Inflammatory macrophage treated with lipopolysaccharide for 4 hours (primary cell): ENCODE measurements at places on chromosomes 3 and 15.

GRCh38 chr3:107969994-107970819 lies 120.6 kb downstream of the CD47 start:
- DNase-seq: peak; percentile 81

DNA sequence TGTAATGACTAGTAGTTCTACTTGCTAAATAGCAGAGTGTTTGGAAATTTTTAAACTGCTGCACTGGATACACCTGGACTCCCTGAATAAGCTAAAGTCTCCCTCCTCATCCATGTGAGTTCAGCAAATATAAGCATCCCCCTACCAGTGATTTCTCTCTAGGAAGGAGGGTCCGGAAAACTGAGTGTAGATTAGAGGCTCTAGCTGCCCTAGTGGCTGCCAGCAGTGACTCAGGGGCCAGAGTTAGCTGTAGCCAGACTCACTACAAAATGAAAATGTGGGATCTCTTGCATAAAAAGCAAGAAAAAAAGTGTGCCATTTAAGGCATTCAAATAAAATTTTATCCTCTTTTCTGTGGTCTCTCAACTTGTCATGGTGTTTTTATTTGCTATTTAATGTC lies 485.0 kb upstream of the ATP11B start:
- DNase-seq: no peak

DNA sequence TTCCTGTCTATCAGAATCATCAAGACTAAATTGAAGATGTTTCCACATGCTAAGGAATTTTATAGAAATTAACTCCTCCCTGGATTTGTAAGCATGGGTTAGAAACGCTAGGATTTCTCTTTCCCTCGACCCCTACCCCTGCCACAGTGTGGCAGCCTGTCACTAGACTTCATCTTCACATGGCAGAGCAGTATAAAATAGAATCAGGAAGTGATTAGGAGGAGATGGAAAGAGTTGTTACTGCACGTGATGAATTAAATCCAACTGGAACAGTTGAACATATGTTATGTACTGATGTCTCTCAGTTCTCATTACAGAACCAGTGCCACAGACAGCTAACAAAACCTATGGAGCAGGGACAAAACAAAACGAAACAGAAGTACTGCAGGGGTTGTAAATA lies 130.0 kb upstream of the BNIP2 start:
- DNase-seq: no peak

DNA sequence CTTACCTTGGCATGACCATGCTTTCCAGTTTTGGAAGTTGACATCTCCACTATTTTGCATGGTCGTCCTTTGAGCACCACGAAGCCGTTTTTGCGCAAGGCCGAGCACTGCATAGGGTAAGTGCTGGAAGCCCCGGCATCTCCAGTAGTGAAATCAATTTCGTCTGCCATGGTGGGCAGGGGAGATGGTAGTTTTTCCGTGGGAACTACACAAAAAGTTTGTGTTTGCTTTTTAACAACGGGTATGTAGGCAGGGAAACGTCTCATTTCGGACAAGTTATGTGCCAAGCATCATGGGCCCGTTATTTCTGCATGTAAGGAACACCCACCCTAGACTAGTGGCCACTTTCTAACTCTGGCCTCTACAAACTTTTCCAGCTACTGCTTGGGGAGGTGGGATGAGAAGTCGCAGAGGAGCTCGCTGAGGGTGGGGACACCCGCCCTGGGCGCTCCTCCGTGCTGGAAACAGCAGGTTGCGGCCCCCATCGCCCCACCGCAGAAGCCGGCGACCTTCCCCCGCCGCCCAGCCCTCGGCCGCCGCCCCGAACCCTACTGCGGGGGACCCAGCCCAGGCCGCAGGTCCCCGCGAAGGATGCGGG lies 701 bp downstream of the EIF5A2 start:
- no peak for DNase-seq

GRCh38 chr3:17592956-17593355 lies 149.5 kb downstream of the TBC1D5 start:
- peak; percentile 37 for DNase-seq

DNA sequence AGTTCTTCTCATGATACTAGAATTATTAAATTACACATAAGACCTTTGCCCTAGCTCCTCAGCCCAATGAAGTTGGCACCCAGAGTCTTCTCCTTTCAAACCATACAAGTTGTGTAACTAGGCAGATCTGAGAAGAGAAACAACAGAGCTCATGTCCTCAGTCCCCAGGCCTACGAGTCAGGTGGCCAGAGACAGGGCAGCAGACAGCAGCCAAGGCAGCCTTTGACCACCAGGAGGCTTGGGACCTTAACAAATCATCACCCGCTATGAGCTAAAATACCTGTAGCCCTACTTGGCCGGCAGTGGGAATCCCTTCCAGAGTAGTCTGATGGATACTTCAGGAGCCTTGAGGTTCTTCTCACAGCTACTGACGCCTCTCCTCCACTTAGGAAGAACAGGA lies 18.3 kb downstream of the STIMATE start:
- DNase-seq: no peak

DNA sequence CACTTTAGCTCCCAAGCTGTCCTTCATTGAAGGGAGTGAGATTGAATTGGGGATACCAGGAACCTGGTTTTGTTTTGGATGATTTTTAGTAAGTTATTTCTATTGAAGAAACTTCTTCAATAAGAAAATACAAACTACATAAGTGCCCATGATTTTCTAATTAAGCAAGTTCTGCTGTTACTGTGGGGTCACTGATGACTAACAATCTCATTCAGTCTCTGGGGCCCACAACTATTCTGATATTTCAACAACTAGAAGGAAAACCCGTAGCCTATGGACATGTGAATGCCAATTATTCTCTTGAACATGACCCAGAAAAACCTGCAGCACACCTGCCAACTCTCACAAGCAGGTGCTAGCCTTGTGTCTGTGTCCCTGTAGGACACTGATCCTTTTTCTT lies 184.6 kb downstream of the DCLK3 start:
- no peak for DNase-seq
